Substantia nigra (tissue), 51 donors: ENCODE measurements at places on chromosomes 1 and 21.

DNA sequence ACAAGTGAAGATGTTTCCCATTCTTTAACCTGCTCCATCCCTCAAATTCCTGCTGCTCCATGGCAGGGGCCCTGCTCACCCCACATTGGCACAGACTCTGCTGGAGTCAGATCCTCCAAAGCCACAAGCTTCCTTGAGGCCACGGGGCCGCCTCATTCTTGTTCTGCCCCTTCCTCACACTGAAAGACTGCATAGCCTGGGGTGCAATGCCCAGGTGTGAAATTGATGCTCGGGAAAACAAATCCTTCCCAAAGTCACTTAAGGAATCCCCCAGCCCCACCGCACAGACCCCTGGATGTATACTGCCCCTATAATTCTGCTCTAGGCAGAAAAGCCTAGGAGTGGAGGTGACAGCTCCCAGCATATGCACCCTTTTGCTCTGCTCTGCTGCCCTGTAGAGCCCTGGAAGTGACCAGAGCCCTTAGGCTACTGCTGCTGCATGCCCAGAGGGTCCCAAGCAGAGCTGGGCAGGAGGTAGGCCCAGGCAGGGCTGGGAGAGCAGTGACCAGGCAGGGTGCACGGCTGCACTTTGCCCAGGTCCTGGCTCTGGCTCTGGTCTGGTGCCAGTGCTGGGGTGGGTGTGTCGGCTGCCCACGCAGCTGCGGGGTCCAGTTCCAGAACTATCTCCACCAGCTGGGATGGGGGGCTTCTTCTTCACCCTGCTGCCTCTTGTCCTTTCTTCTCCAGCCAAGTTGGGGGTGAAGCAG lies 1.6 kb downstream of the HES2 start:
- DNase-seq: no peak

DNA sequence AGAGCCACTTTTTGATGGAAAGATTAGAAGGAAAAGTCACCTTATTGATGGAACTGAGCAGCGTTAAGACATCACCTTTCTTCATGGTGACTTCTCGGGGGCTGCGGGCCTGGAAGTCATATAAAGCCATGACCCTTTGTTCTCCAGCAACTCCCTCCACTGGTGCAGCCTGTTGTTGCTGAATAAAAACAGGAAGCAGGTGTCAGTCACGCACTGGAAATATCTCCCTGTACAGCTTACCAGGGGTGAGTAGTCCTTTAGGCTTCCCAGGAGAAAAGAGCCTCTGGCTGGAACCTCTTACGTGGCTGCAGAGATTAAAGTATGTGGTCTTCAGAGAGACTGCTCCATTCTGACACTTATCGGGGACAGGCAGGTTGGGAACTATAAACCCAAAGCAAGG lies 31.9 kb downstream of the SPTA1 start:
- DNase-seq: no peak

DNA sequence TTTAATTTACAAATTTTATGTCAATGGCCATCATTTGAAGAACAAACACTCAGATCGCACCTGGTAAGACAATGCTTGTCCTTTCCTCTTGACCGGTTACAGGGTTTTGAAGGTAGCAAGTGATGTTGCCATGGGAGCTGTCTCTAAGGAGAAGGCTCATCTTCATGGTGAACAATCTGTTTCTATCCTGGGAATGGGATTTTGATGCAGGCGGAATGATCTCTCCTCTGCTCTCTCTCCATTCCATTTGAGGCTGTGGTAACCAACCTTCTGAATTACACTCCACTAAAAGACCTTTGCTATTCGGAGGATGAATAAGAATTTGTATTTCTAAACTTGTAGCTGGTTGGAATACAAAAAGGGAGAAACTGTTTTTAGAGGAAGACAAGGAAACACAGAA lies 57.9 kb upstream of the SLC5A9 start:
- no peak for DNase-seq

DNA sequence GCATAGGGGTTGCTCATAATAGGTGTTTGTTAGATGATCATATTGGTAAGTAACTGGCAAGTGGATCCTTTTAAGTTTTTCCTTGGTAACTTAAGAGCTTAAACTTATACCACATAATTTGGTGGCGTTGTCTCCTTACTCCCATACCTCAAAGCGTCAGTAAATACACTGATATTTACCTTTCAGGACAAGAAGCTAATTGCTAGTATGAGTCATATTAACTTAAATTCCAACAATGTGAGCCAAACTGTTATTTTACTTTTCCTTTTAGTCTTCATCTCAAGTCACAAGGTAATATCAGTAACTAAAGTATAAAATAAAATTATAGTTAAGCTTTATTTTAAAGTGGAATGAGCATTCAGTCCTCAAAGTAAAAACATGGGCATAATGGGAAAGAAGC lies 9.0 kb upstream of the SH3GLB1 start:
- no peak for DNase-seq

GRCh38 chr21:17759511-17760178 lies 59.5 kb downstream of the C21orf91 start:
- DNase-seq: no peak

DNA sequence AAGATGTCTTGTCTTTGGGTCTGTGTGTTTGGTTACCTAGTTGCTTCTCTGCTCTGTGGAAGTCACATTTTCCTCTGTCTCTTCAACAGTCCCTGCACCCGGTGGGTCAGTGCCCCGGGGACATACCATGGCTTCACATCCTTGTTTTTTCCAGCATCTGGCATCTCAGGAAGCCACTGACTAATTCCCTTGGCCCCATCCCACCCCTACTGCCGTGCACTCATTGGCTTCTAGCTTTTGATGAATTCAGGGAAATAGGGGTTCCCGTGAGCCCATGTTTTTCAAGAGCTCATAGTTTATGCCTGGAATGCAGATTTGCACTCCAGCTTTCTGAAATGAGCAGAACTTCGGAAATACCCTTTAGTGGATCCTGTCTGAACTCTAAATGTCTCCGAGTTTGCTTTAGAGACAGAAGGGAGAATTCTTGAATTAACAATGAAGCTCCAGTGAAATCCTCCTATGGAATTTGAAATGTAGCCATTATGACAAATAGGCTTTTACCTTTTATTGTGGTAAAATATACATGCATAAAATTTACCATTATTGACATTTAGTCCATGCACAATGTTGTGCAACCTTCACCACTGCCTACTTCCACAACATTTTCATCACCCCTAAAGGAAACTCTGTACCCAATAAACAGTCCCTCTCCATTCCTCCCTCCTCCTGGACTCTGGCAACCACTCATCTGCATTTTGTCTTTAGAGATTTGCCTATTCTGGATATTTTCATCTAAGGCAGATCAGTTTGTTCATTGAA lies 67.5 kb downstream of the CLIC6 start:
- DNase-seq: no peak

- DNase-seq: no peak
Measured at GRCh38 chr1:185776522-185776921, 42.3 kb downstream of the HMCN1 start.

- no peak for DNase-seq
Measured at GRCh38 chr1:34753163-34753562, 1.7 kb upstream of the GJB5 start.

GRCh38 chr1:245074232-245074747 lies 80.5 kb upstream of the KIF26B start:
- no peak for DNase-seq

GRCh38 chr1:2611621-2612437 lies 21.0 kb downstream of the MMEL1 start:
- DNase-seq: no peak

DNA sequence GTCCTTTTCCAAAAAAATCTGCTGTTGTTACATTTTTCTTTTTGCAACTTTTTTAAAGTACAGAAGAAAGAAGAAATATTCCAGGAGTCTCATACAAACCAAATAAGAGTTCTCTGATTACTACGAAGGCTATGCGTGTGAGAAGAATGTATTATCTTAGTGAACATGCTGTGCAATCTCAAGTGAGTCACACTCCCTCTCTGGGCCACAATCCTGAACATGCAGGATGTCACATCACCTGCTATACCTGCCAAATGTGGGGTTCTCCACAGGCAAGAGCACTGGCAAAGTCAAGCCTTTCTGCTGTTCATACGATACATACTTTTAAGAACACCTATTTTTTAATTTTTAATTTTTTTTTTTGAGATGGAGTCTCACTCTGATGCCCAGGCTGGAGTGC lies 21.7 kb upstream of the TRIM63 start:
- DNase-seq: no peak
